Muscle of leg (tissue), 16 donors: ENCODE measurements at places on chromosomes 3 and 15. TPM values are rescaled to one million over a fixed set of nuclear protein-coding genes. Genes with fewer than 3 reads are reported as not detected.

SMCO1 gene
- 1.6 TPM for total RNA-seq

ACTC1 gene
- total RNA-seq, result 2,723 TPM

TRPM1 gene
- total RNA-seq, result not detected

DNA sequence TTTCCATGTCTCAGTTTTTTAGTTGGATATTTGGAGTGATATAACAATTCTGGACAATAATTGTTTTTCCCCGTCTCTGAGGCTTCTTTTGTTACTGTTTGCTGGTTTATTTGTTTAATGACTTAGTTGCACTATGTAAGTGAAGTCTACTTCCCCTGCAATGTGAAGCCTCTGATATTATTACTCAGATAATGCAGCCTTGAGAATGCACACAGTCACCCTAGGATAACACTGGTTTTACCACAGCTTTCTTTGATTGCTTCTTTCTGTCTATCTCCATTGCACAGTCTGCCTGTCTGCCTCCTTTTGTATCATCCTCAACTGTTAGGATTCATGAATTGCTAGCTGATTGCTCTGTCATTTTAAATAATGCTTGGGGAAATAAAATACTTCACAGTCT lies 208.7 kb upstream of the ROBO1 start:
- no peak for DNase-seq
- no peaks in the 10 kb centered on the region for H3K4me1 ChIP-seq
- no peaks in the 10 kb centered on the region for H3K36me3 ChIP-seq
- H3K27me3 ChIP-seq, result no peaks in the 10 kb centered on the region

DNA sequence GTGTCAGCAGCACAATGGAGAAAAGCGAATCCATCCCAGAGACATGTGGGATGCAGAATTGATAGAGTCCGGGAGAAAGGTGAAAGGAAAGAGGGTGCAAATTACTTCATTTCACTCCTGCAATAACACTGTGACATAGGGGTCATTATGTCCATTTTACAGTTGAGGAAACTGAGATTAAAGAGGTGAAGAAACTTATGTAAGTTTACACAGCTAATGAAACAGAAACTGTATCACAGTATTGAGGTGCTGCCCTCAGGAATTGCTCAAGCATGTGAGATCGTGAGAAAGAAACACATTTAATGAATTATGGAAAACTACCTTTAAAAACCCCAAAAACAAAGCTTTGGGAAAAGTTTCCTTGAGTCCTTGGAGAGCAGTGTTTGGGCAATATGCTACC lies 103.6 kb upstream of the PFN2 start:
- H3K27ac ChIP-seq, result peak overlapping the region; percentile 59
- DNase-seq, result no peak
- peaks cover 2% of the 10 kb centered on the region for H3K27me3 ChIP-seq
- peaks cover 46% of the 10 kb centered on the region for H3K4me1 ChIP-seq
- H3K36me3 ChIP-seq, result no peaks in the 10 kb centered on the region

DNA sequence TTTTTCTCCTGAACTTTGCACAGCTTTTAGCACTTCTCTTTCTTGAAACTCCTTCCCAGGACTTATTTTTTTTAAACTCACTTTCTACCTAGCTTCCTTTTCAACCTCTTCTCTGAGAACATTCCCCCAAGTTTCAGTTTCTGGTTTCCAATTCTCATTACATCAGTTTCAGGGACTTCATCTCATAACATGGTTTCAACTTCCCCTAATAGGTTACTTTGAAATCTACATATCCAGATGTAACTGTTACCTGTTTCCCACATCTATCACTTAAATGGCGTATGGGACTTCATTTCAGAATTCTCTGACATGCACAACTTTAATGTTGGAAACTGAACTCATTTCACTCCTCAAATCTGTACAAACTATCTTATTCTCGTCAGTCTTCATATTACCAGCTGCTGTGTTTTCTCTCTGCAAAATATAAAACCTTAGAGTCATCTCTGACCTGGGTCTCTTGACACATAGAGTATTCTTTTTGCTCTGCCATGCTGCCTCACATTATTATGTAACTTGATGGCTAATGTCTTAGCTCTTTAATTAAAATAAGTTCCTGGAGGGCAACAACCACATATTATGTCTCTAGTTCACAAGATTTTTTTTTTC lies 58.4 kb downstream of the NME9 start:
- no peak overlapping the region for H3K4me3 ChIP-seq
- no peak overlapping the region for H3K27ac ChIP-seq
- H3K4me1 ChIP-seq, result no peaks in the 10 kb centered on the region

DNA sequence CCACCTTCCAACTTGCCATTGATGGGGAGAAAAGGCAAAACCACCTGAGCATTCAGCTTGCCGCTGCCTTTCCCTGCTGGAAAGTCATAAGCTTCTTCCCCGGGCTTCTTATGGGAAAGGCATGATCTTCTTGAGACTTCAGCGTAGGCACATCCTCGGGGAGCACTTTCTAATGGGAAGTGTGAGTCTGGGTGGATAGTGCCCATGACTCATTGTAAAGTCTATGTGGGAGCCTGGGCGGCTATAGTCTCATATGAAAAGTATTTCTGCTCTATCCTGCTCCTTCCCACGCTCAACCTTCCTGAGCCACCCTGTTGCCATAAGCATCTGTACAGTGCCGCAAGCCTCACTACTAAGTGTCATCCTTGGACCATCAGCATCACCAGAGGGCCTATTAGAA lies 309.9 kb upstream of the THBS1 start:
- no peak for DNase-seq
- H3K4me1 ChIP-seq, result peaks cover 2% of the 10 kb centered on the region
- H3K27me3 ChIP-seq, result no peaks in the 10 kb centered on the region

GRCh38 chr3:63808633-63809032 lies 10.5 kb upstream of the C3orf49 start:
- H3K27me3 ChIP-seq, result no peaks in the 10 kb centered on the region
- H3K4me3 ChIP-seq, result no peak overlapping the region
- no peaks in the 10 kb centered on the region for H3K4me1 ChIP-seq
- no peak overlapping the region for H3K27ac ChIP-seq
- no peak for DNase-seq

DNA sequence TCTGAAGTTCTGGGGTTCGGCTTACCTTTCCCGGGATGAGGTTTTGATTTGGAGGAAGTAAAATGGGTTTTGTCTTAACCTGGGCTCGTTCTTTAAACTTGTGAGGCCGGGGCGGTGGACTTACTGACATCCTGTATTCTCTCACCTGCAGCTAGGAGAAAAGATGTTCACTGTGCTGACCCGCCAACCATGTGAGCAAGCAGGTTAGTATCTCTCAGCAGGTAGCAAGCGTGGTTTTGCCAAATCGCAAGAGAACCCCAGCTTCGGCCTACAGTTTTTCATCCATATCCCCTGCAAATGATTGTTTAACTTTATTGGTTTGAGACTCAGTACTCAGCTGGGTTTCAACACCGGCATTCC lies 891 bp downstream of the ENTPD3 start:
- H3K4me1 ChIP-seq, result peaks cover 3% of the 10 kb centered on the region
- no peak for DNase-seq
- no peak overlapping the region for H3K4me3 ChIP-seq
- no peaks in the 10 kb centered on the region for H3K36me3 ChIP-seq

GRCh38 chr15:34331809-34332208 lies 5.8 kb downstream of the SLC12A6 start:
- H3K4me3 ChIP-seq, result no peak overlapping the region
- H3K27me3 ChIP-seq, result no peaks in the 10 kb centered on the region
- no peaks in the 10 kb centered on the region for H3K36me3 ChIP-seq
- H3K27ac ChIP-seq, result no peak overlapping the region
- H3K4me1 ChIP-seq, result peaks cover 2% of the 10 kb centered on the region

DNA sequence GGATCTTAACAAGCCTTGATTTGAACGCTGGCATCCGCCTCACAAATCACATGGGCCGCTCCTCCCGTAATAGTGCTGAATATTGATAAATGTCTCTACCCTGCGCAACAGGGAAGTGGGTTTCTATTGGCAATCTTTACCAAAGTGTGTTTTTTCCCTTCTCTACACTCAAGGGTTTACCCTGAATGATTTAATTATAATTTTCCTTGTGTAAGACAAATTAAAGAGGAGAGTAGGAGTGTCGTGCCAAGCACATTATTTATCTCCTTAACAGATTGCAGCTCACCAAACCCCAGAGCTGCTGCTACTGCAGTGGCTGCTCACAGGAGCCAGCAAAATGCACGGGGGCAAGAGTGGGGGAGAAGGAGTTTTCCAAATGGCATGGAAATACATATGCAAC lies 545.8 kb downstream of the FOXP1 start:
- H3K4me1 ChIP-seq, result peaks cover 4% of the 10 kb centered on the region
- H3K27ac ChIP-seq, result no peak overlapping the region
- H3K27me3 ChIP-seq, result no peaks in the 10 kb centered on the region
- DNase-seq, result no peak
